ENCODE measurements at places on chromosomes 1 and 21. TPM values are rescaled to one million over a fixed set of nuclear protein-coding genes. Genes with fewer than 3 reads are reported as not detected.

GRCh38 chr1:33162141-33162540, 19.7 kb downstream of the TRIM62 start:
- no peak for DNase-seq

GRCh38 chr1:155070158-155070621, 6.7 kb downstream of the EFNA4 start:
- no peak for DNase-seq

DNA sequence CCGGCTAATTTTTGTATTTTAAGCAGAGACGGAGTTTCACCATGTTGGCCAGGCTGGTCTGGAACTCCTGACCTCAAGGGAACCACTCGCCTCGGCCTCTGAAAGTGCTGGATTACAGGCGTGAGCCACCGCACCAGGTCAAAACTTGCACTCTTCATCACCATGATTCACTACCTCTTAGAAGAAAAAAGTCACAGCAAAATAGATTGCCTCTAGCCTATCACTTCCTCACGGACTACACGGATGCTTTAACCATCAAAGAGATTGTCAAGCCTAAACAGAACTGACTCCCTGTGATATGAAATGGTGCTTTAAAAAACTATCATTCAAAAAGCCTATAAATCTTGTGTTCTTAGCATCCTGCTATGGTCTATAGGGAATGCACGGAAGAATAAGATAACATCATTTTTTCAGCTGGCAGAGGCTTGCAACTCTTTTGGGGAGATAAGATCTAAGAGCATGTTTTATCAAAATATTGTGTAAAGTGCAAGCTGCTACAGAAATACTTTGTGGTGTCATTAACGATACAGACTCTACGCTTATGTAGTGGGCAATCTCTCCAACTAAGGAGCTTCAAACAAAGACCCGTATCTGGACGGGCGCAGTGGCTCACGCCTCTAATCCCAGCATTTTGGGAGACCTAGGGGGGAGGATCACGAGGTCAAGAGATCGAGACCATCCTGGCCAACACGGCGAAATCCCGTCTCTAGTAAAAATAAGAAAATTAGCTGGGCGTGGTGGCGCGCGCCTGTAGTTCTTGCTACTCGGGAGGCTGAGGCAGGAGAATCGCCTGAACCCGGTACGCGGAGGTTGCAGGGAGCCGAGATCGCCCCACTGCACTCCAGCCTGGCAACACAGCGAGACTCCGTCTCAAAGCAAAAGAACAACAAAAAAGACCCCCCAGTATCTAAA, 966 bp downstream of the TFB2M start:
- DNase-seq = no peak

The CR1 gene
- 0.14 TPM for polyA plus RNA-seq

DNA sequence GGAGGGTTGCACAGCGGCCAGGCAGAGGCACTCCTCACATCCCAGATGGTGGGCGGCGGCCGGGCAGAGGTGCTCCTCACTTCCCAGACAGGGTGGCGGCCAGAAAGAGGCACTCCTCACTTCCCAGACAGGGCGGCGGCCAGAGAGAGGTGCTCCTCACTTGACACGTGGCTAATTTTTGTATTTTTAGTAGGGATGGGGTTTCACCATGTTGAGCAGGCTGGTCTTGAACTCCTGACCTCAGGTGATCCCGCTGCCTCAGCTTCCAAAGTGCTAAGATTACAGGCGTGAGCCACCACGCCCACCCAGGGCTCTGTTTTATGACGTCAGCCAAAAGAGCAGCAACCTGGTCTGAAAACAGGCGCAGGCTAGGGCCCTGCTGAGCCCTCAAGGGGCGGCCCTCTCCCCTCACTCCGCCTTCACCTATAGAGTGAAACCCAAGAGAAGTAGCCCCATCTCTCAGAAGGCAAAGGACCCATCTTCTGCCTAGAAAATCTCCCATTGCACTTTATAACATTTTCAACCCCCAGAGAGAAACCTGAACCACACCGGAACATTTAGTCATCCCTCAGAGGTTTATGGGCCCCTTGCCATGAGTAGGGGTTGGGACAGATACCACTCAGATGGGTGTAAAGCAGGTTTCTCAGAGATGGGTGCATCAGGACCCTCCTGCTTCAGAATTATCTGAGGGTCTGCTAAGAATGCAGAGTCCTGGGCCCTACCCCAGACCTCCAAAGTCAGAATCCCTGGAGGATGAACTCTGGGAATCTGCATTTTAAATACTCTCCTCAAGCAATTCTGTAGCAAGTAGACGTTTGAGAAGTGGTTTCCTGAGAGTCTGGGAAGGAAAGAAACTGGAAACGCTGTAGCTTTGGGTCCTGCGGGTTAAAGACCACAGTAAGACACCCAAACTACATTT, 40.8 kb downstream of the CDK18 start:
- DNase-seq = peak; percentile 45

DNA sequence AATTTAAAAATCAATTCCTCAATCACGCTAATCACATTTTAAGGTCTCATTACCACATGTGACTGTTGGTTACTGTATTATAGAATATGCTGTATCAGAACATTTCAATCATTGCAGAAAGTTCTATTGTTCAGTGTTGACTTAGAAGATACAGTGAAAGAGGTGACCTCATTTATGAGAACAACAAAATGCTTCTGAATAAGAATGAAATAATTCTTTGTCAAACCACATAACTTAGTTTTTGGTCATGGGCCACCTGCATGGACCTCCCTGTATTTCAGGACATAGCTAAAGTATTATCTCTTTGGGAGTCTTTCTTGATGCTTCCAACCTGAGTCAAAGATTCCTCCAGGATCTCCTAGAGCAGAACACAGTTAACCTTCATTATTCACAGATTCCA, 22.3 kb downstream of the MFSD2A start:
- no peak for DNase-seq

GRCh38 chr21:32281531-32281930, 2.7 kb upstream of the MIS18A start:
- DNase-seq = no peak

- DNase-seq = no peak
Measured at GRCh38 chr1:39632682-39633417, 6.6 kb downstream of the HEYL start.

DNA sequence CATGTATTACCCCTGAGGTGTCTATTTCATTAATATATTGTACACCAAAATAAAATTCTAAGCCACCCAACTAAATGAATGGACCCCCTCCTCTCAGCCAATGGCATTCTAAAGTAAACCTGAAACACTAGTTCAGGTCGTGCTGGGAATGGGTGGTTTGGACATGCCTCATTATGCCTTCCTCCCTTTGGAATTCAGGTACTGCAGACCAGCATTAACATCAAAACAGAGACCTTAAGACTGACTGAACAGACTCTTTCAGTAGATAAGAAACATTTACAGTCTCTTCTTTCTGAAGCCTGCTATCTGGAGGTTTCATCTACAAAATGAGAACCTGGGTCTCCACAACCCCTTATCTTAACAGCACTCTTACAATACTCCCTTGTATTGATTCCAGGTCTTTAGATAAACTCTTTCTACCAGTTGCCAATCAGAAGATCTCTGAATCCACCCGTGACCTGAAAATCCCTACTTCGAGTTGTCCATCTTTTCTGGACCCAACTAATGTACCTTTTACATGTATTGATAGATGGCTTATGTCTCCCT, 93.6 kb downstream of the PKN2 start:
- DNase-seq = no peak

- DNase-seq = peak; percentile 69
Measured at GRCh38 chr21:31557421-31558188, 101.9 kb upstream of the SOD1 start.

DNA sequence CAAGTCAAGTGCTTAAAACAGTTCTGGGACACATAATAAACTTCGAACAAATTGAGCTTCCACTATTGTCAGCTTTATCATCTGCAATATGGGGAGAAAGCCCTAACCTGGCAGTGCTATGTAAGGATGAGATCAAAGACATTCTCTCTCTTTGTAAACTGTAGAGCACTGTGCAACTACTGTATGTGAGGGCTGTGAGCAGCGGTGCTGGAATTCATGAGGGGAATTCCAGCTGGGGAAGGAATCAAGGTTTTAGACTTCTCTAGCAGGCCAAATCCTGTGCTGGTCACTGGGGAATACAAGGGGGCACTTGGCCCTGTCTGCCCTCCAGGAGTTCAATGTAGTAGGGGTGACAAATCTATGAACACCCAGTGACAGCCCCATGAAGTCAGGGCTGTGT, 9.3 kb downstream of the FAM151A start:
- DNase-seq = no peak

GRCh38 chr21:38234395-38235142, 22.2 kb upstream of the KCNJ15 start:
- no peak for DNase-seq

GRCh38 chr1:44500181-44501046, 95.4 kb downstream of the RNF220 start:
- DNase-seq = no peak

The RHBDL2 gene
- 0.31 TPM for polyA plus RNA-seq

DNA sequence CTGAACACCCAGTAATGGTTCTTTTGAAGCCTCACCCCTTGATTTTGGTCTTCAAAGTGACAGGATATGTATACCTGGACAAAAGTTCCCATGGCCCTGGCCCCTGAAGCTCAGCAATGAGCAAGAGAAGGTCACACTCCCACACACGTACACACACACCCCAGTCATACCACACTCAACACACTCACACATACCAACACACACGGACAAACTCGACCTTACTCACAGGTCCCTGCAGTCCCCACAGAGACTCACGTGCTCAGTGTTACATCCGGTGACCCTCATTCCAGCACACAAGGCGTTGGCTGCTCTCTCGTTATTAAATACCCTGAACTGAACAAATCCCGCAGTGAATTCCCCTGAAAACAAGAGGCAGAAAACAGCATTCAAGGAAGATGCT, 5.9 kb downstream of the ITLN1 start:
- DNase-seq = no peak

DNA sequence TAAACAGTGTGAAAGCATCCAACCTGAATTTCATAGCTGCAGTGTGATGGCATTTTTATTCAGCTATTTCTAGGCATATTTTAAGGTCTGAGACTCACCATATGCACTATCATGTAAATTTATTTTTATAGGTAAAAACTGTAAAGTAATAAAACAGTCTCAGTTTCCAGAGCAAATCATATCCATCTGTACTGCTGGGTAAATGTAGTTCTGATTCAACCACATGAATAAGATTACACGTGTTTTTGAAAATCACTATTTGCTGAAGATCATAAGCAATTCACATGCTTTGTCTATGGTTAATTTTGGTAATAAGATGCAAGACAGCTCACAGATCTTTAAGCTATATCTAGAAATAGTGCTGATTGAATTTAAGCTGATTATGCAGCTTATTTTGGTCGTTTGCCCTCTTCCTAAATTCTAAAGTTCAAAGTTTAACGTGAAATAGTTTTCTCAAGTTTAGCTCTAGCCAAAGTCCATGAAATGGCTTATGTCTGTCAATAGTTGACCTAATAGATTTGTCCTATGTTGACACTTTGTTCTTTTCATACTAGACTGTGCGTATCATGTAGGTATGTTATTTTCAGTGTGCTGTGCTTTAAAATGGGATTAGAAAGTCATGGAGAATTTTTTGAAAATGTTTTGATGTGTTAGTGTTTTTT, 489.0 kb downstream of the USP25 start:
- no peak for DNase-seq

The RHOU gene
- polyA plus RNA-seq = 3.0 TPM
